ENCODE measurements at places on chromosomes 5 and 9.

GRCh38 chr9:2260417-2261306 lies 245.5 kb downstream of the SMARCA2 start:
- DNase-seq: no peak

DNA sequence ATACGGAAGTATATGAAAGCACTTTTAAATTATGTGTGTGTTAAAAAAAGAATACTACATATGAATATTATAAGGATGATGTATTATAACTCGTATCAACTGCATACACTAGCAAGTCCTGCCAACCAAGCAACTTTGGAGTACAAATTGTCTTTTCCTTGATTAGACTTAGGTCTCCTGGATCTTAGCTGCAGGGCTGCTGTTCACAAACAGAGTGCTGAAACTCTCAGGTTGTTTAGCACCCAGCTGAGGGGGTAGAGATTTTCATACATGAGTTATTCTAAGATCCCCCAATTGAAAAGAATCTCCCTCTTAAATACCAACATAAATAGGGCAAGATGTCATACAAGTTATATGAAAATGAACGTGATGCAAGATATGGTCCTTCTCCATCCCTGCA lies 149.8 kb upstream of the TNC start:
- no peak for DNase-seq

DNA sequence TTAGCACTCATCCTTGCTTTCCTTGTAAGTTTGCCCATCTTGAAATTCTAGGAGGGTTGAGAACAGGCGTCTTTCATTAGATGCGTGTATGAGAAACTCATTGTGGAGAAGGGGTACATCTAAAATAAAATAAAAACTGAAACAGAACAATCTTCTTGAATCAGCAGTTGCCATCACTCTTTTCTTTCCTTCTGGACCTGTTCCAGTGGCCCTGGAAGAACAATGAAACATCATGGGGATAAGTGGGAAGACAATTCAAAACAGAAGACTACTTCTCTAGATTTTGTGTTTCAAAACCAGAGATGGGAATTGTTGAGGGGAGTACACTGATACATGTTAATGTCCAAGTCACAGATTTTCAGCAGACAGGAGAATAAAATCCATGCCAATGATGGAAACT lies 59.9 kb downstream of the SLC1A3 start:
- DNase-seq: no peak

DNA sequence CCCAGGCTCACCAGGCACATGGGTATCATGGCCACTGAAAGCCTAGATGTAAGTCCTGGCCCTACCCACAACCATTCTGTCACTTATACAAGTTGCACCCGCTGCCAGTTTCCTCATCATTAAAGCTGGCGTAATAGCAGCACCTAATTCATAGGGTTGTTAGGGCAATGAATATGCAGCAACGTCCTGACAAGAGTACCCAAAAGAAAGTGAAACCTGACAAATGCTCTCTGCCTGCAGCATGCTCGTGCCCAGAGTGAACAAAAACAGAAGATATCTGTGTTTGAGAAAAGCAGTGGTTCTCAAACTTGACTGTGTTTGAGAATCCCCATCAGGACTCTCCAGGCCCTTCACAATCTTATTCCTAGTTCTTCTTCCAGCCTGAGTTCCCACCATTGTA lies 632.4 kb downstream of the SEMA5A start:
- DNase-seq: no peak

- no peak for DNase-seq
Measured at GRCh38 chr5:36058776-36059175, 7.9 kb downstream of the UGT3A2 start.

DNA sequence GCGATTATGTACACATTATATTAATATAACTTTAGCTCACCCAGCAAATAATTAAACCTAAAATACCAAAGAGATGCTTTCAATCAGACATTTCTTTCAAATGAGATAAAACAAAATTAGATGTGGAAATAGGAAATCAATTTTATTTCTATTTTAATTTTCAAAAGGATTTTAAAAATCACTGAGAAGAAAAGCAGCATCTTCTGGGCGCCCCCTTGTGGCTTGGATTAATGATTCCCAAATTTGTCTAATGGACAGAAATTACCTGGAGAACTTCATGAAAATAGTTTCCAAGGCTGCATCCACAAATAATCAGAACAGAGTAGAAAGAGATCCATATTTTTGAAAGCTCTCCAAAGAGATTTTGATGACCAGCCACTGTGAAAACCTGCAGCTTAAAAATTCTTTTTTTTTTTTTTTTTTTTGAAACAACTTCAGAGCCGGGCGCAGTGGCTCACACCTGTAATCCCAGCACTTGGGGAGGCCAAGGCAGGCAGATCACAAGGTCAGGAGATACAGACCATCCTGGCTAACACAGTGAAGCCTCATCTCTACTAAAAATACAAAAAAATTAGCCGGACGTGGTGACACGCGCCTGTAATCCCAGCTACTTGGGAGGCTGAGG lies 50.9 kb upstream of the CEMIP2 start:
- no peak for DNase-seq
